ENCODE measurements at places on chromosomes 1 and 21.

DNA sequence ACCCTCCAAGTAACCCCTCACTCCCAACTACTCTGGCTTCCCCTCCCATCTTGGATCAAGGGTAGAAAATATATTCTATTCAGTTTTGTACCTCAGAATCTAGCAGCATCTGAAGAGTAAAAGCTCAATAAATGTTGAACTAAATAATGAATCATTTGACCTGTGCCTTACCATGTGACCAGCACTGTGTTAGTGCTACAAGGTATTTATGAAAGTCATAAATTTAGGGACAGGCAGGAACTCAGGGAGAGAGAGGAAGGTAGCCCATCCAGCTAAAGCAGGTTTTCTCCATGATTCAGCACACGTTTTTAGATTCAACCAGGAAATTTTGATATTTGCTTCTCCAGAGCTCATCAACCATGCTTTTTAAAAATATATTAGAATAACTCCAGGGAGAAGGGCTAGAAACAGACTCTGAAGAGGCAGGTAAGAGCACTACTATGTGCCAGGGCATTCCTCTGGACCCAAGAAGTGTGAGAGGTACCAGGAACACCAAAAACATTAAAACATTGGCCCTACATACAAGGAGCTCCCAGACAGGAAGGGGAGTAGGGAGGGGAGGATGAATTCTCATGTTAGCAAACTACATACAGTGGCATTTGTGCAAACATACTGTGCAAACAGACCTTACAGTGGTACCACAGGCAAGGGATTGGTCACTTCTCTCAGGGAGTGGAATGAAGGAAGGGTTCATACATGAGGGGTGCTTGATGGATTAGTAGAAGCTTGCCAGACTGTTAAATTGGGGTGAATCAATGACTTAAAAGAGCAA lies 64.3 kb downstream of the FYB2 start:
- DNase-seq: no peak

- DNase-seq: no peak
Observed at GRCh38 chr1:44034976-44035716, 3.9 kb upstream of the SLC6A9 start.

- DNase-seq: no peak
Observed at GRCh38 chr1:234773936-234774677, 164.1 kb upstream of the IRF2BP2 start.

DNA sequence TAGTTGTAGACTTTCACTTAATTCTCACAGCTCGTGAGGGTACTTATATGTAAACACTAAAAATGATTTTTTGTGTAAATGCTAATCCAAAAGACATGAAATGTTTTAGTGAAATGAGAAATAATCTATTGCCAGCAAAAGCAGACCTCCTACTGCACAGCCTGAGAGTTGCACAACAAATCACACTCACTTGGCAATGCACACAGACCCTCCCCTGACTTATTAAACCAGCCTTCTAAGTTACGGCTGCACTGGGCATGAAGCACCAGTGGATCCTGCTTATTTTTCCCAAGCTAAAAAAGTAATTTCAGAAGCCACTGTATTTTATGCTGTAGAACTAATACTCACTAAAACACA lies 10.3 kb downstream of the ERRFI1 start:
- no peak for DNase-seq

DNA sequence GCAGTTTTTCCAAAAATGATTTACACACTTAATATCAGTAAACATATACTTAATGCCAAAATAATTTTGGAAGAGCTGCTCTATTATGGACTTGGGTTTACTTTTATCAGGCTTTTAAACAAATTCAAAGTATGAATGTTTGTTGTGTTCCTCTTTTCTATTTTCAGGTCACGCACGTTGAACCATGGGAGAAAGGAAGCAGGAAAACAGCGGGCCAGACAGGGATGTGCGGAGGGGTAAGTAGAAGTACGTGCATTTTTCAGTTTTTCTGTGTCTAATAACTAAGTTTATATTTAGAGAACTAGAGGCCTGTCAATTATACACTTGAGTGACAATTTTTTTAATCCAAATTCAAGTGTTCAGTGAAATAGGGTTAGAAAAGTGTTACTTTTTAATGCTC lies 3.4 kb downstream of the PRPF38B start:
- DNase-seq: no peak

DNA sequence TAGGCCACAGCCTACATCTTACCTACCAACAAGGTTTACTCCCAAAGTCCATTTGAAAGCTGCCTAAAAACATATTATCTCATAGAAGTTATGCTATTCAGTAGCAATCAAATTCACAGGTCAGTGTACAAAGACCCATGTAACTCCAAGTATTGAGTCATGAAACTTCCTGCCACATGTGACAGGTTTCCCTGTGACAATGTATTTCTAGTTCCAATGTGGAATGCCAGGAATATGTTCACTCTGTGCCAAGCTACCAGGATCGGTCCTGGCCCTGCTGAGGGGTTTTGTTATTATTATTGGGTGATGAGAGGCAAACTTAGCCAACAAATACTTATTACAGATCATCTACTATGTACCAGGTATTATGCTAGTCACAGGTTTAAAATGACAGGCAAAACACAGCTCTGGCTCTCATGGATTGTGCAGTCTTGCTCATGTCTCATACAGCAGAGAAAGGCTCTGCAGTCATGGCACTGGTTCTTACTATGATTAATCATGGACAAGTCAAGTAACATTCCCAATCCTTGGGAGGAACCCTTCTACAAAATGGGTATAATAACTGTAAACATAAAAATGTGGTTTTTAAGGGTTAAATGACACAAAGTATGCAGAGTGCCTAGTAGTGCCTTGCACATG lies 22.5 kb downstream of the DPH5 start:
- DNase-seq: peak; percentile 95

DNA sequence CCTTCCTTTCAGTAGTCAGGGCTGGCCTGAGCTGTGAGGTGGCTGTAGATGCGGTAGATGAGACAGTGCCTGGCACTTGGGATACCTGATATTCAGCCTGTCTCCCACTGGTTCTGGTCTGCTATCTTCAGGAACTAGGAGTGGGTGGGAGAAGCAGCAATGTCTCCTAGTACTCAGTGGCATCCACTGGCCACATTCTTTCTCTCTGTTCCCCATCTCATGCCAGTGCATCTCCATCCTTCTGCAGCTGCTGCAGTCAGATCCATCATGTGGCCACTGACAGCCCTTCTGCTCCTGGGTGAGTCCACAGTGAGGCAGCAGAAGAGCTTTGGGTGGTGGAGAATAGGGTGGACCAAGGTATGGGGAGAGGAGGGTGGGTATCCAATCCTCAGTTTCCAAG lies 1.1 kb downstream of the FCRLB start:
- DNase-seq: no peak

DNA sequence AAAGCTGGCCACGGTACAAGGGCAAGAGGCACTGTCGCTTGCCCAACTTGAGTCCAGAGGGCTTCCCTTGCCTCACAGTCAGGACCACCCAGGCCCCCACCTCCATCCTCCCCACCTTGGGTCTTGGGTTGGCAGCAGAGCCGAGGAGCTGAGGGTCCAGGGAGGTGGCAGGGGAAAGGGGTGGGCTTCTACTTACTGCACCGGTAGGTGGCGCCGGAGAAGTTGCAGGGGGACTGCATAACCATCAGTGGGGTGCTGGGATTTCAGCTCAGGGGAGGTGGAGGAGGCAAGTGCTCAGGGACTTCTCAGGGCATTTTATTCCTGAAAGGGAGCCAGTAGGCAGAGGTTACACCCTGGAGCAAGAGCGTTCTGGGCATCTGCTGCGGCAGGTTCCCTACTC lies 44.0 kb downstream of the TRIM62 start:
- DNase-seq: peak; percentile 46

DNA sequence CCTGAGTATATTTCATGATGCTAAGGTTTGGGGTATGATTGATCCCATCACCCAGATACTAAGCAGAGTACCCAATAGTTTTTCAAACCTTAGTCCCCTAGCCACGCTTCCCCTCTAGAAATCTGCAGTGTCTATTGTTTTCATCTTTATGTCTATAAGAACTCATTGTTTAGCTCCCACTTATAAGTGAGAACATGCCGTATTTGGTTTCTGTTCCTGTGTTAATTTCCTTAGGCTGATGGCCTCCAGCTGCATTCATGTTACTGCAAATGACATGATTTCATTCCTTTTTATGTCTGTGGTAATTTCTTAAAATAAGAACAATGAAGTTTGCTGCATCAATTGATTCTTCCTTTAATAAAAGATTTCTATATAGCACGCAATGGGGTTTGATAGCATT lies 301.3 kb downstream of the PLPP3 start:
- no peak for DNase-seq

- DNase-seq: no peak
Observed at GRCh38 chr1:145917595-145917994, 922 bp downstream of the PEX11B start.

GRCh38 chr1:212782422-212783154 lies 9.0 kb downstream of the NSL1 start:
- DNase-seq: peak; percentile 73

DNA sequence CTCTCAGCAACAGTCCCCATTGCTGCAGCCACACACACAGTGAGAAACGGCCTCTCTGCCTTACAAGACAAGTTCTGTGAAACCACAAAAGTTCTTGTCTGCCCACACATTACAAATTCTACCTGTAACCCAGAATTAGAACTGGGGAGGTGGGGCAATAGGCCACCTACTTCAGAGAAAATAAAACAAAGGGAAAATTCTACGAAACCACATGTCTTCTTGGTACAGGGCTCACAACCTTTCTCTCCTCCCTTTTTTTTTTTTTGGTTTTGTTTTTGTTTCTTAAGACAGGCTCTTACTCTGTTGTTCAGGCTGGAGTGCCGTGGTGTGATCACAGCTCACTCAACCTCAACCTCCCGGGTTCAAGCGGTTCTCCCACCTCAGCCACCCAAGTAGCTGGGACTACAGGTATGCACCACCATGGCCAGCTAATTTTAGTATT lies 30.2 kb downstream of the LPAR3 start:
- DNase-seq: no peak

- DNase-seq: no peak
Observed at GRCh38 chr1:201697174-201697573, 131.8 kb upstream of the IPO9 start.

Data from lung microvascular endothelial cell (primary cell).